ENCODE measurements at places on chromosomes 5 and 9. TPM values are rescaled to one million over a fixed set of nuclear protein-coding genes. Genes with fewer than 3 reads are reported as not detected.

Gene TAF11L14
- not detected for total RNA-seq

Gene KIF4B
- 0.07 TPM for total RNA-seq

Gene SPATA31E1
- not detected for total RNA-seq

Gene CDKN2AIPNL
- 37.8 TPM for total RNA-seq

Gene GKAP1
- 2.8 TPM for total RNA-seq

GRCh38 chr9:96304230-96304629 lies 2.3 kb upstream of the HSD17B3 start:
- DNase-seq, result no peak
- no peak overlapping the region for H3K27ac ChIP-seq
- no peak overlapping the region for H3K4me3 ChIP-seq
- no peaks in the 10 kb centered on the region for H3K36me3 ChIP-seq
- peaks cover 5% of the 10 kb centered on the region for H3K27me3 ChIP-seq
- H3K4me1 ChIP-seq, result no peaks in the 10 kb centered on the region

DNA sequence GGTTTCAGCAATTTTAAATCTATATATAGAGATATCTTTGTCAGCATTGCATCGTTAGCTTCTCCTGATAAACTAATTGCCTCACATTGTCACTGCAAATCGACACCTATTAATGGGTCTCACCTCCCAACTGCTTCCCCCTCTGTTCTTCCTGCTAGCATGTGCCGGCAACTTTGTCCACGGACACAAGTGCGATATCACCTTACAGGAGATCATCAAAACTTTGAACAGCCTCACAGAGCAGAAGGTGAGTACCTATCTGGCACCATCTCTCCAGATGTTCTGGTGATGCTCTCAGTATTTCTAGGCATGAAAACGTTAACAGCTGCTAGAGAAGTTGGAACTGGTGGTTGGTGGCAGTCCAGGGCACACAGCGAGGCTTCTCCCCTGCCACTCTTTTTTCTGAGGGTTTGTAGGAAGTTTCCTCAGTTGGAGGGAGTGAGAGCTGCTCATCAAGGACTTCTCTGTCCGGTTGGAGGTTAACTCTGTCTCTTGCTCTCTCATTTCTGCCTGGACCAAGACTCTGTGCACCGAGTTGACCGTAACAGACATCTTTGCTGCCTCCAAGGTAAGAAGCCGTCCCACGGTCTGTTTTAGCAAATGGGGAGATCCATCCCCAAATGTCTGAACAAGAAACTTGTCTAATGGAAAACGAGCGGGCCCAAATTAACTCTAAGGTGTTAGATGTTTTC lies at the start of gene IL4:
TSS of gene IL4 (plus strand) at position 51 of the 692 bp plus-strand sequence. CDS start at position 113, 62 bp downstream.
- H3K27ac ChIP-seq, result peak within 1 kb of the TSS; percentile 95
- peak within 1 kb of the TSS; percentile 70 for H3K4me3 ChIP-seq
- peaks cover 40% of the 10 kb centered on the region for H3K4me1 ChIP-seq
- peaks cover 8% of the 10 kb centered on the region for H3K36me3 ChIP-seq
- DNase-seq, result no peak

DNA sequence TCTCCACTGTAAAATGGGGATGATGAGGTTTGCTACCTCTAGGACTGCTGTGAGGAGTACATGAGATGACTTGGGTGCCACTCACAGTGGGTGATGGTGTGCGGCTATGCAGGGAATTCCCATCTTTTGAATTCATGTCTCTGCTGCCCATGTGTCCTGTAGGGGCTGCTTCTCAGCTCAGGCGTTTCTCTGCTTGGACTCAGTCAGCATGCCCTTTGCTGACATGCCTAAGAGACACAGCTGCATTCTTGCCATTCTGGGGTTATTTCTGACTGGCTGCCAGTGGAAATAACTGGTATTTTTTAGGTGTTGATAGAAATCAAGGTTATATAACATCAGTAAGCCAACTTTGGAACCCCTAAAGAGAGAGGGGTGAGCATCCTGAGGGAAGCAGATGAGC lies 24.3 kb upstream of the XPA start:
- H3K27ac ChIP-seq, result no peak overlapping the region
- H3K4me3 ChIP-seq, result no peak overlapping the region
- peaks cover 46% of the 10 kb centered on the region for H3K27me3 ChIP-seq
- no peak for DNase-seq
- no peaks in the 10 kb centered on the region for H3K36me3 ChIP-seq

DNA sequence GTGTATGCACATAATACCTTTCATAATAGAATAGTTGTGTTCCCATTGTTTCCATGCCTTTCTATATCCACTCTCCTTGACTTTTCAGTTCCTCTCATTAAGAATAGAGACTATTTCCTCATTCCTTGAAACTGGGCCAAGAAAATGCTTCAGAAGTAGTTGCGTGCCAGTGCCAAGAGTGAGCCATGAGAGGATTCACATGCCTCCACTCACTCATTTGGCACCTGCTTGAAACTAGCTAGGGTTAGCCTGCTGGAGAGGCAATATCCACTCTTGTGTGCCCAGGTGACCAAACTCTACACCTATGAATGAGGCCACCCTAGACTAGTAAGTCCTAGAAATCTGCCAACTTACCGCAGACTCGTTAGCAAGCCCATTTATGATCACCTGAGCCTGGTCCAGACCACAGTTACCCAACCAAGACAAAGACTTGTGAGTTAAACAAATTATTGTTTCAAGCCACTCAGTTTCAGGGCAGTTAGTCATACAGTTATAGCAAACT lies 276.3 kb downstream of the EPB41L4A start:
- H3K27ac ChIP-seq, result no peak overlapping the region
- no peaks in the 10 kb centered on the region for H3K4me1 ChIP-seq
- no peak overlapping the region for H3K4me3 ChIP-seq
- DNase-seq, result no peak

- no peak overlapping the region for H3K27ac ChIP-seq
- DNase-seq, result no peak
- no peaks in the 10 kb centered on the region for H3K36me3 ChIP-seq
- no peaks in the 10 kb centered on the region for H3K4me1 ChIP-seq
- no peak overlapping the region for H3K4me3 ChIP-seq
- peaks cover 10% of the 10 kb centered on the region for H3K27me3 ChIP-seq
Observed at GRCh38 chr5:115580941-115581340, 21.3 kb downstream of the TICAM2 start.
